ENCODE measurements at places on chromosomes 2 and 18.

DNA sequence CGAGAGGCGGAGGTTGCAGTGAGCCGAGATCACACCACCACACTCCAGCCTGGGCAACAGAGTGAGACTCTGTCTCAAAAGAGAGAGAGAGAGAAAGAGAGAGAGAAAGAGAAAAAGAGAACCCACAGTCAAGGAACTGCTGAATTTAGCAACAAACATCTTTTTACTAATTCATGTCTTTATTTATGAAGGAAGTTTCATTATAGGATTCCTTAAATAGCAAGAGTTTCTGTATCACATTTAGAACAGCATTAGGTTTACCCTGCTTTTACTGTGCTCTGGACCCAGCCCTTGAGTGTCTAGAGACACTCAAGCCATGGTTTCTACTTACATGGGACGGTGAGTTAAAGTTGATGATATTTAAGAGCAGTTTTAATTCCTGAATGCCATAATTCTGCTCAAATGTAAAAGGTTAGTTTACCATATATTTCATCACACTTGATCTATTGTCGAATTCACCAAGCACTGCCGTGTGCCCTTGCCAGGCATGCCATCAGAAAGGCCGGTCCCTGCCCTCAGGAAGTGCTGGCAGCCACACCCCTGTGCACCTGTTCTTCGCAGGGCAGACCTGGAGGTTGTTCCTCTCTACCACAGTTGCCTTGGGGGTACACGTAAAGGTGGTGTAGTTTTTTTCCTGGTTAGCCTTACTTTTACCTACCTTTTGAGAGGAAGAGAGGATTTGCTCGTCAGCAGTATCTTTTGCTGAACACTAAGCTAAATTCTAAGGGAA, 153.3 kb downstream of the LDLRAD4 start:
- no peak for DNase-seq

DNA sequence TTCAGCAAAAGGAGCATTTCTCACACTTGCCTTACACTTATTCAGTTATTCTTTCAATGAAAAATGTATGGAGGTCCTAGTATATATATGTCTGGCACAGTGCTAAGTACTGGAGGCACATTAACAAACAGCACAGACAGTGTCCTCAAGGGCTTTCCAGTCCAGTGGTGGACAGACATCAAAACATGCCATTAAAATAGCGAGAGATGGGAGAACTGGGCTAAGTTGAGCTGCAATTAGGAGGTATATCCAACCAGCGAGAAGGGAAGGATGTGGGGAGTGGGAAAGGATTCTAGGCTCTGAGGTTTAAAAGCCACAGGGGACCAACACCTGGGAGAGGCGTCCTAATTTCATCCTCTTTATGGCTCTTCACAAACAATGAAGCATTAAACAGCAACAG, 127.5 kb upstream of the TTC39C start:
- DNase-seq: no peak

DNA sequence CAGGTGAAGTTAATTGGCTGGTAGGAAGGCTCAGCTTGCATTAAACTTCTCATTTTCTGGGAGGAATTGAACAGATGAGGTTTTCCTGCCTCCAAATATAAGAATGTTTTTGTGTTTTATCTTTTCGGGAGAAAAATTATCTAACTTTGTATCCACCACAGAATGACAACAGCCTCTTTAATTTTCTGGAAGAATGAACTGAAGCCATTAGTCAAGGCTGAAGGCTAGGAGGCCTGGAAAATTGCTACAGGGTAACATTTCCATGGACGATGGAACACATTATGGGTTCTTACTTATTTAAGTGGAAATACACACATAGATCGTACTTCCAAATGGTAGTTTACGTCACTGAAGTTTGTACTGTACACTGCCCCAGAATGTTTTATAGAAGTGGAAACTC, 28.0 kb upstream of the ZNF236 start:
- no peak for DNase-seq

DNA sequence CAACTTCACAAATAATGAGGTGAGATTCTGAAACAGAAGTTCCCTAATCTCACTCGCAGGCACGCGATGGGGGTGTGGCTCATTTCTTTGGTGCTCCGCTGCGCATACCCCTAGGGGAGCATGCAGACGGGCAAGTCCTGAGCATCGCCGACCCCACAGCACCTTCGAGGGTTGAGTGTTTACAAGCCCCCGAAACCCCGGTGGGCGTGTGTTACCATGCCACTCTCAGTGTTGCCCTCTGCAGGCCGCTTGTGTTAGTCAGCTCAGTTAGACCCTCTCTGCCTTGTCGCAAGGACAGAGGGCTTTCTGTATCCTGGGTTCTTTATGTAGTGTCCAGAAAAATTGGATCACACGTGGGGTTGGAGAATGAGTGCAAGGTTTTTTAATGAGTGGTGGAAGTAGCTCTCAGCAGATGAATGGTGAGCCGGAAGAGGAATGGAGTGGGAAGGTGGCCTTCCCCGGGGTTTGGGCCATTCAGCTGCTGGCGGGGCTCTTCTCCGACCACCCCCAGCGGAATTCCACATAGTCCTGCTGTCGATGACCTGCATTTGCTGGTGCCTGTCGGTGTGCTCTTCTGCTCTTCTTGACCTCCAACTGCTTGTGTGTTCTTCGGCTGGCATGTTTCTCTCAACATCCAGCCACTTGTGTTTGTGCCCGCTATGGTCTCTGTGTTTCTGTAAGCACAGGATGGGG, 191.3 kb downstream of the RPRM start:
- no peak for DNase-seq

DNA sequence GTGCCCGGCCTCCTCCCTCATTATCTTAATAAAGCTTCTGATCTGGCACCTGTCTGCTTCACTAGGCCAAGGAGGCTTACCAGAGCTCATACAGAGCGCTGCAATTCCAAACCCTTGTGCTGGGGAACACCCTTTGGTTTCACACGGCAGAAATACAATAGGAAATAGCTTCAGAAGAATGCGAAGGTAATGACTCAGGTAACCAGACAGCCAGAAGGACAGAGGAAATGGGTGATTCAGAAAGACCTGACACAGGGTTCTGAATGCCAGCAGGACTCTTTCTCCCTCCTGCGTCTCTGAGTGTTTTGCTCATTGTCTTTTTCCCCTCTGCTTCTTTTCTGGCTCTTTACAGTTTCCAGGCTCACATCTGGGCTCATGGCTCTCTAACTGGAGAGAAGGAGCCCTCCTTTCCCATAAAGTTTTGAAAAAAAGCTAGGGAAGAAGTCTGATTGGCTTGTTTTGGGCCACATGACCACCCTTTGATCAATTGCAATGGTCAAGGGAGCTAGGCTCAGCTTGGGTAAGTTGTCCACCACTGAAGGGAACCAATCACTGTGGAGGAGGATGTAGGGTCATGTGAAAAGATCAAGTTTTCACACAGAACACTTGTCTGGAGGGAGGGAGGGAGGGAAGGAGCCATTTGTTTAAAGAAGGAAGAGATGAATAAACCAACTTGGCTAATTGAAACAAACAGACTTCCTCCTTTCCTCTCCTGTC, 90.5 kb upstream of the UPP2 start:
- no peak for DNase-seq

DNA sequence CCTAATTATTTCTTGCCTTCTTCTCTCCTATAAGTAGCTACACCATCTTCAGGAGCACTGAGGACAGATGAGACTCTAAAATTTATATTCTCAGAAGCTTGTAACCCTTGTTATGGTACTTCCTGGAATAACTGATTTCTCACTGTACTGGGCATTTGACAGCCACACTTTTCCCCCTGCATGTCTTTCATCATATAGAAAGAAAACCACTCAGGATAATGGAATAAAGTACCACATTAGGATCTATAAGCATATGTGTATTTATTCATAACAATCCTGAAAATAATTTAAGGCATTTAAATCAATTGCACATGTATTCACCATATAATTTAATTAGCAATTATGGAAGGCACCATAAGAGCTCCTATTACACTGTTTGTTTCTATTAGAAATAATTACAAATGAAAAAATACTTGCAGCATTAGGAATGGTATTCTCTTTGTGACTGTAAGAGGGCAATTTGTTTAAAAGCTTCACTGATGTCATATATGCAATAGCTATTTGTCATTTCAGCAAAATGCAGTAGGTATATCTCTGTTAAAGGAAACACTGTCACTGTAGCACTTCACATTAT, 216.9 kb upstream of the FSHR start:
- DNase-seq: no peak

DNA sequence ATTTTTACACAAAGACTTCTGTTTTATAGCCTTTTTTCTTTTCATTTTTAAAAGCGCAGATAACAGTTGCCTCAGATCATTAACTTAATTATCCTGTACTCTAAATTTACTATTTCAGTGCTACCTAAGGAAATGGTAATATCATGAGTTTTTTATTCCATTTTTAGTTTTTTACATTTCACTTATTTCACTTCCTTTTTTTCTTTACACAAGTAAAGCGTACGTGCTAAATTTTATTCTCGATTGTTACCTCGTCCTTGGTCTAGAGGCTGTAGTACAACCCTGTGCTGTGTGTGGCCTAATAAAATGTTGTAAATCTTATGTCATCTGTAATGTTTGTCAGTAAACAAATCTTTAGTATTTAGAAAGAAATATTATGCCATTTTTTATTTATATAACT, 49.2 kb downstream of the CRIM1 start:
- no peak for DNase-seq

DNA sequence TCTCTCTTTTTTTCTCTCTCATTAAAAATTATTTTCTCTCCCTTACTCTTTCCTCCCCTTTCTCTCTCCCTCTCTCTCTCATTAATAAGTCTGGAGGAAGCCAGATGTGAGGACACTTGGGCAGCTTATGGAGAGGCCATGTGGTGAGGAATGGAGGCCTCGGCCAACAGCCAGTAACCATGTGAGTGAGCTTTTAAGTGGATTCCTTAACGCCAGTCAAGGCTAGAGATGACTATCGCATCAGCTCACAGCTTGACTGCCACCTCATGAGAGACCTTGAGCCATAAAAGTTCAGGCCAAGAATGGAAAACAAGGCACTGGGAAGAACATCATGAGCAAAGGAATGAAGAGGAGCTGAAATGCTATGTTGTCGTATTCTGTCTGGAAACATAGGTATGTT, 39.1 kb downstream of the ETAA1 start:
- no peak for DNase-seq

GRCh38 chr2:208354964-208355381, 51.6 kb upstream of the PTH2R start:
- no peak for DNase-seq

GRCh38 chr18:79387214-79387613, 8.5 kb upstream of the NFATC1 start:
- no peak for DNase-seq
